ENCODE measurements at places on chromosomes 5 and 9. TPM values are rescaled to one million over a fixed set of nuclear protein-coding genes. Genes with fewer than 3 reads are reported as not detected.

The UAP1L1 gene
- 17.0 TPM for total RNA-seq

The PCDHB5 gene
- 1.6 TPM for total RNA-seq

The ARSK gene
- total RNA-seq = 8.2 TPM

The TMEM252 gene
- not detected for total RNA-seq

The NSG2 gene
- total RNA-seq = 0.08 TPM

The SLC34A1 gene
- not detected for total RNA-seq

The CXCL14 gene
- total RNA-seq = 0.16 TPM
